ENCODE measurements at places on chromosomes 11 and 22.

DNA sequence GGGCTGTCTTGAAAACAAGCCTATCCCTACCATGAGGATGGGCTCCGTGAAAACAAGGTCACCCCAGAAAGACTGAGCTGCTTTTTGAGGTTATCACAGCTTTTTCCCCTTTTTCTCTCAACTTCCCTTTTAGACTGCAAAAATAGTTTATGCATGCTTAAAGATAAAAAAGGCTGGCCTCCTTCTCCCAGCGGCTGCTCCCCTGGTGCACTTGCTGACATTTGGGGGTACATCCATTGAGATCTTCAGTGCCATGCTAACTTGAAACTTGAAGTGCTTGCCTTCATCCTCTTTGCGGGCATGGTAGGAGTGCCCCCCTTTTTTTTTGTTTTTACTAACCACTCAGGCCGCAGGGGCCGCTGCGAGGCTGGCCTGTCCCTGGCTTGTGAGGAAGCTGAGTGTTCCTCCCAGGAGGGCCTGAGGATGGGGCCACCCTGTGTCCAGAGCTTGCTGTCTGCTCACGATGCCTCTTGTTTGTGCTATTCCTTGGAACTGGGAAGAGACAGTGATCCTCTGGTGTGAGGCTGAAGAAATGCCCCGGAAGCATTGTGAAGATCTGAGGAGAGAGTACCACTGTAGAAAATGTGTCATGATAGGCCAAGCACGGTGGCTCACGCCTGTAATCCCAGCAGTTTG lies 2.2 kb downstream of the TANGO2 start:
- no peak for DNase-seq

- DNase-seq: no peak
Observed at GRCh38 chr11:65165410-65166317, 4.4 kb upstream of the SPDYC start.

GRCh38 chr11:44016546-44017442 lies 31.0 kb upstream of the ACCSL start:
- no peak for DNase-seq

DNA sequence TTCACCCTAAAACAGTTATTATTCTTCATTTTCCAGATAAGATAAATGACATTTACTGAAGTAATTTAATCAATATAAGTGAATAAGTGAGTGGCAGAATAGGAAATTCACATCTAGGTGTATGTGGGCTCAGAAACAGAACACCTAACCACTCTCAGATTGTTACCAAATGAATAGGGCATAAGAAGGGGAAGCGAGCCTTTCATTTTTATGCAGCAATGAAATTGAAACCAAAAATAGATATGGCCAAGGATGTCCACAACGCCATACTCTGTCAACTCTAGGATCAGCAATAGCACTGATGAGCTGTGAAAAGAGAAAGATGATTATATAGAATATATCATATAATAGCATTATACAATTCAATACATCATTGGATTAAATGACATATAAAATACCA lies 398.1 kb upstream of the API5 start:
- no peak for DNase-seq

GRCh38 chr11:131036514-131036913 lies 120.2 kb upstream of the SNX19 start:
- DNase-seq: no peak

- DNase-seq: no peak
Observed at GRCh38 chr22:29302681-29303465, 3.6 kb upstream of the GAS2L1 start.

- no peak for DNase-seq
Observed at GRCh38 chr22:46984751-46985506, 222.5 kb downstream of the TBC1D22A start.

DNA sequence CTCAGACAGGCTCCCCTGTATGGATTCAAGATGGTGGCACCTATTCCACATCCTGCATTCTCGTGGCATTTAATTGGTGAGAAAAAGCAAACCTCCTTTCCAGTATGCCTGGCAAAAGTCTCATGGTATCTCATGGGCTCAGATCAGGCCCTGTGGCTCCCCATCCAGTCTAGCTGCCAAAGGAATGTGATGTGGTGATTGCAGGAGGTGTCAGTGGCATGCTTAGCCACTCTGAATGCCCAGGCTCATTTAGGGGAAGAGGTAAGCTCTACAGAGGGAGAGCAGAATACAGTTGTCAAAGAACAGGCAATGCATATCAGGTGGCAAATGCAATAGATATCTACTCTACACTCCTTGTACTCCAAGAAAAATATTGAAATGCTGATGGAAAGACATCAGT lies 146.7 kb downstream of the SPATA19 start:
- DNase-seq: no peak

GRCh38 chr11:134584706-134585445 lies 172.8 kb upstream of the B3GAT1 start:
- no peak for DNase-seq

DNA sequence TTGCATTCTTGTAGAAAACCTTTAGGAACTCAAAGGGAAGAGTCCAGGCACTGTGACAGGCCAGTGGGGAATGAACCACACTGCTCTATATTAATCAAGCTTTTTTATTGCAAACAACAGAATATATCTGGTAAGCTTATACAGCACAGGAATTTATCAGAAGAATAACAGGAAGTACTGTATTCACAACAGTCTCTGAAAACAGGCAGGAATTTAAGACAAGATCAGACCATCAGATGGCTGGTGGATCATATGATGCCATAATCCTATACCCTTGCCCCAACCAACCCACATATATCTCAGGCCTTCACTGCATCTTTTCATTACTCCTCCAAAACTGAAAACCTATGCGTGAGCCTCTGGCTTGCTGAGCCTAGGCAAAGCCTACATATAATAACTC lies 1.0 kb upstream of the HTATIP2 start:
- DNase-seq: no peak

- DNase-seq: no peak
Observed at GRCh38 chr11:69233744-69234570, 60.0 kb upstream of the MYEOV start.

GRCh38 chr11:18050848-18051247 lies 4.8 kb upstream of the TPH1 start:
- no peak for DNase-seq

Data from occipital lobe (tissue), 3 donors.